GM03348 (cell line): ENCODE measurements at places on chromosomes 13 and 19.

DNA sequence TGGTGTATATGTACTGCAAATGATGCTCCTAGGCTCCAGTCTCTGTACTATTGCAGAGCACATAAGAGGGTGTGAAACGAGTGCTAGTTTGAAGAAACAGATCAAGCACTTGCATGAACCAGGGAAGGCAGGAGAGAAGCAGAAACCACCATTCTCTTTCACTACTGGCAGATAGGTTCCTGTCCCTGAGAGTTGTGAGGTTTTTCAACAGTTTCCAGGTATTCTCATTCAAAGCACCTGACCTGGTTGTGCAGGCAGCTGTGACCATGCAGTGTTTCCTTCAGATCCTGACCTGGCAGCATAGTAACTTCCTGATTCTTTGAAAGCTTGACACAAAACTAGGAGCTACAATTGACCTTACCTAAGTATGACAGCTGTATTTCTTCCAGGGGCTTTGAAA is 164.9 kb downstream of the UFM1 start:
- no peak for DNase-seq

DNA sequence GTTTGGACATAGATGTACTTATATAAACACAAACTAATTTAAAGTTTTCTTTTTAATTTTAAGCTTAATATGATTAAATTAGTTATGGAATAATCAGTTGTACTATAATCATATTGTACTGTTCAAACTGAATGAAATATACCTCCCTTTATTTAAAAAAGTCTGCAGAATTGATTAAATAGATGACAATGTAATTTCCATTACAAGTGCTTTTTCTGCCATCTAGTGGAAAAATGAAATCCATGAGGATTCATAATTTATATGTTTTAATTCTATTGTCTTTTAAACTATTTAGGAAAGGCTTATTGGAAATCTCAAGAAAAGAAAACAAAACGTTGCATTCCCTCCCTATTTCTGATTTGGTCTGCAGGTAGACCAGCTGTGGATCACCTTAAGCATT is 30.9 kb downstream of the MZT1 start:
- peak; percentile 16 for DNase-seq

- DNase-seq: no peak
Measured at GRCh38 chr13:35387682-35388250, 88.7 kb downstream of the MAB21L1 start.

DNA sequence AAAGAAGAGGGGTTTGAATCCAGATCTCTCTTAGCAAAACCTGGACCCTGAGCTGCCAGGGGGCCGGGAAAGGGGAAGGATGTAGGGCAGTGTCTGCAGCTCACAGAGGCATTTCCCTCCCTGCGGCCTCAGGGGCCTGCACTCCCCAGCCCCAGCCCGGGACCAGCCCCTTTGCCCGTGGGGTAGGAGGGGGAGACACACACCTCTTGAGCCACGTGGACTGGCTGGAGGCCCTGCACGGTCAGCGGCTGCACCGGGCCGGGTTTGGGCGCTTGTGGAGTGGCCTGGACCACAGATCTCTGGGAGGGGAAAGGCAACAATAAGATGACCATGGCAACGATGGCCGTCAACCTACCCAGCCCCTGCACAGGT is 26.9 kb downstream of the RFX1 start:
- DNase-seq: no peak

DNA sequence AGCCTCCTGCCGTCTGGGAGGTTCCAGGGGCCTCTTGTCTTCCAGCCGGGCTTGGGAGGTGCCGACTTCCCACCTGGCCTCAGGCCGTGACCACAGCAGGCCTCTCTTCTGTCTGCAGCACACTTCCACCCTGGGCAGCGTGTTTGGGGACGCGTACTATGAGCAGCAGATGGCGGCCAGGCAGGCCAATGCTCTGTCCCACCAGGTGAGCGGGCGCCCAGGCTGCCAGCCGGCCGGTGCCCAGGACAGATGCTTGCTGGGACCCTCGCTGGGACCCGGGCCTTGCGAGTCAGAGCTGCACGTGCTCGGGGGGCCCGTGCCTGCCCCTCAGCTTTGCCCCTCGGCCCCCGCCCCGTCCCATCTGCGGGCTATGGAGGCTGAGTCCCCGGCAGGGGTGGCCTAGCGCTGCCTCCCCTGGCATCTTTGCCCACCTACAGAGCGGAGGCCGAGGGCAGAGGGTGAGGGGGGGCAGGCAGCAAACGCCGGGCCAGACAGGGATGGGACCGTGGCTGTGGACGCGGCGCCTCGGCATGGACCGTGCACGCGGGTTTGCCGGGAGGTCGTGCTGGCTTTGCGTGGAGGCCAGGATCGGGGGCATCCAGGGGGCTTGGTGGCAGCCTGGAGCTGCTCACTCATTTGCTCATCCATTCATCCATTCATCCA is 16.2 kb downstream of the COMP start:
- no peak for DNase-seq
